ENCODE measurements at places on chromosomes 7 and 10.
A peak's percentile ranks its signal among the peaks of the same experiment; 100 is the strongest.

DNA sequence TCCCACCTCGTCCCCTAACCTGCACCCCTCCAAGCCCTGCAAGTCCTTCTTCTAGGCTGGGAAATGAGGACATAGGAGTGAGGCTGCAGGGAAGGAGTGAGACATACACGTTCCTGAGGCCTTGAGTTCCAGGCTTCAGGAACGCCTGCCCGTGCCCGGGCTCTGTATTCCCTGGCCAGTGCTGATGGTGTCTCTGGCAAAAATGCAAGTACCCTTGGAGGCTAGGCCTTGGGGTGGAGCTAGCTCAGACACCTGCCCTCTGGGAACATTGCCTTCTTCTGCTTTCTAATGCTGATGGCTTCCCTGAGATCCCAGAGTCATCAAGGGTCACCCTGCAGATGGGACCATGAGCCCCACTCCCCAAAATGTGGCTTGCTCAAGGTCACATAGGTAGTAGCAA is 76.0 kb downstream of the GRK5 start:
- DNase-seq, result no peak

- no peak for DNase-seq
Measured at GRCh38 chr10:119480667-119481066, 61.9 kb downstream of the RGS10 start.

DNA sequence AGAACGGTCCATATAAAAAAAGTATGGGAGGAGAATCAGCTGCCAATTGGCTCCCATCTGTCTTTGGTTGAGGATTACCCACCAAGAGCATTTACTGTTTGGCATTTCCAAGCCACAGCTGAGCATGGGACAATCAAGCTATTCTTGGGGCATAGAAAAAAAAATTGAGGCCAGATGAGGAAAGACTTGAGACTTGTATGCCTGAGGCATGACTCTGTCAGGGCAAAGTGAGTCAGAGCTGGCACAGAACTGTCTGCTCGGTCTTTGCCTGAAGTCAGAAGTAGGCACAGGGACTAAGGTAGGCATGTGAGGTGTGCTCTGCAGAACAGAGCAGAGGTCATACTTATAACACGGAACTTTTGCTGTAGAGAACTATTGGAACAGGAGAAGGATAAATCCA is 126.5 kb upstream of the CHRM2 start:
- DNase-seq, result no peak

- no peak for DNase-seq
Measured at GRCh38 chr10:326894-327635, 191.8 kb downstream of the ZMYND11 start.

DNA sequence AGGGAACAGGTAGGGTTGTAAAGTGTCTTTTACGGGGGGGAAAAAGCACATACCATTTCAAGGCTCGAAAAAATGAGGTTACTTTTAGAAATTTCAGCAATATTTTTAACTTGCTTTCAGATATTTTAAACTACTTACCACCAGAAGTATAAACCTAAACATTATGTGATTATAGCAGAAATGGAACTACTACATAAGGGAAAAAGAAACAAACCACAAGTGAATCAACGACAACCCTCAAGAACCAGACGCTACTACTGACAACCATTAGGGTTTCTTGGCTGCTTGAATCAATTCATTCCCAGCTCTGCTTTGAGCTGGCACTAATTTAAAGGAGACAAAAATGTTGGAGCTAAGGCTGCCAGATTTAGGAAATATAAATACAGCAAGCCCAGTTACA is 80.1 kb downstream of the ZFAND4 start:
- DNase-seq, result no peak

DNA sequence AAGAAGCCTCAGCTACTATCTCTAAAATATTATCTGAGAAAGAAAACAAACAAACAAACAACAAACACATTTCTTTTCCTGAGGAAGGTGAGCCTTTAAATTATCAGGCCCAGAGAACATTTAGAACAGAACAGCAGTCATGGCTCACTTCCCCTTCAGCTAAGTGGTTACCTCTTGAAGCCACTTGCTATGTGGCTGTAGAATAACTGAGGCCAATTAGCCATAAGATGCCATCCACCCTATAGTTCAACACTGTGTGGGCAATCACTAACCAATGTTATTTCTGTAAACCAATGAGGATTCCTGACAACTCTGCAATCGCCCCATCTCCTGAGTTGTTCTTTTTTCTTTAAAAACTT is 3.7 kb upstream of the UPP1 start:
- DNase-seq, result no peak

GRCh38 chr10:86723009-86723408 is 33.4 kb upstream of the BMPR1A start:
- DNase-seq, result no peak

- DNase-seq, result no peak
Measured at GRCh38 chr7:150569245-150569955, 2.2 kb downstream of the GIMAP4 start.

DNA sequence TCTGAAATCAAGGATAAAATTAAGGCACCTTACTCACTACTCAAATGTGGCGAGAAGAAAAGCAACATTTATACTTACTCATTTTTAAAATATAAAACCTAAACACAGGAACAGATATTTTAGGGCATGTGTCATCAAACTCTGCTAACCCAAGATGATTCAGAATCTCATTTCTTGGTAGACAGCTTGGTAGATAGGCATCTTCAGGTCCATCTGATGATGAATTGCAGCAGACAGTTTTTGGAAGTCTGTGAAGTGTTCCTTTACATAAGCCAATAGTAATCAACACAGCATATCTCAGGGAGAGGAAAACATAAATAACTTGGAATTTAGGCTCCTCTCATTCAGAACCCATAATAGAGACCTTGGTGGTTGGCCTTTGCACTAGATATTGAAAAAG is 3.4 kb downstream of the HIPK2 start:
- peak; percentile 94 for DNase-seq

DNA sequence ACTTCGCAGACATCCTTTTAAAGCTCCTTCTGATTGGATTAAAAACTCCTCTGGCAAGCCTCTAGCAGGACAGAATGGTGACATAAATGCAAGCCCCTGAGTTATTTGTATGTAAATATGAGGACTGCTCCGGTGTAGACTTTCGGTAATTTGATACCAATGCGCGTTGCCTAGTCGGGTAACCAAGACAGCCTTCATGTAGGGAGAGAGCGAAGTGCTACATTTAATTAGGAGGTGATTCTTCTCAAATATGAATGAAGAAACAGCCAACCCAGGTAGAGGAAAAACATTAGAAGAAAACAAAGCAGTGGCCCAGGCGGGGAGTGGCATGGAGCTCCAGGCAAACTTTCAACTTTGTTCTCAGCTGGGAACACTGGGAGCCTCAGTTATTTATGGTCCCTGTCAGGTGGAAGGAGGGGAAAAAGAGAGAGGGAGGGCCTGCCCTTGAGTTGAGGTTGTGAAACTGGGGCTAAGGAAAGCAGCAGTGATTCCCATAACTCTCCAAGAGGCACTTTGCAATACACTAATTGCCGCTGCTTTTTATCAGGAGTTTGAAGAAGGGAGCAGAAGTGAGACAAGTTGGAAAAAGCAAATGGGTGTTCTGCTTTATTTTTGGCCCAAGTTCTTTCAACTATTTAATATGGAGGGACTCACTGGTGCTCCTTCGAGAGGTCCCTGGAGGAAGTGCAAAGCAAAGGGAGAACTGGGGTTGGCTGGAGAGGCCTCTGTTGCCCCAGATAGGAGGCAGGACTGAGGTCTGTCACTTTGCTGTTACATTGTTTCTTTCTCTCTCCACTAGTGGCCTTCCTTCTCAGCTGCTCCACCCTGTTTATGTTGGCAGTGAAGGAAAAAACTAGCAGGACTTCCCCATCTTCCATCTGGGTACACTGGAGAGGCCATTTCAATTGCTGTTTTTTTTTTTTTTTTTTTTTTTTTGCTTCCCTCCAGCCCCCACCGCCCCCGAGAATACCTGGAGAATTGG is 234.6 kb upstream of the CCDC6 start:
- DNase-seq, result peak; percentile 13
